Stimulated activated naive CD4-positive, alpha-beta T cell treated with Interleukin-2 at 50 U/mL for 16 hours (primary cell): ENCODE measurements at places on chromosomes 2 and 18.
A peak's percentile ranks its signal among the peaks of the same experiment; 100 is the strongest.

DNA sequence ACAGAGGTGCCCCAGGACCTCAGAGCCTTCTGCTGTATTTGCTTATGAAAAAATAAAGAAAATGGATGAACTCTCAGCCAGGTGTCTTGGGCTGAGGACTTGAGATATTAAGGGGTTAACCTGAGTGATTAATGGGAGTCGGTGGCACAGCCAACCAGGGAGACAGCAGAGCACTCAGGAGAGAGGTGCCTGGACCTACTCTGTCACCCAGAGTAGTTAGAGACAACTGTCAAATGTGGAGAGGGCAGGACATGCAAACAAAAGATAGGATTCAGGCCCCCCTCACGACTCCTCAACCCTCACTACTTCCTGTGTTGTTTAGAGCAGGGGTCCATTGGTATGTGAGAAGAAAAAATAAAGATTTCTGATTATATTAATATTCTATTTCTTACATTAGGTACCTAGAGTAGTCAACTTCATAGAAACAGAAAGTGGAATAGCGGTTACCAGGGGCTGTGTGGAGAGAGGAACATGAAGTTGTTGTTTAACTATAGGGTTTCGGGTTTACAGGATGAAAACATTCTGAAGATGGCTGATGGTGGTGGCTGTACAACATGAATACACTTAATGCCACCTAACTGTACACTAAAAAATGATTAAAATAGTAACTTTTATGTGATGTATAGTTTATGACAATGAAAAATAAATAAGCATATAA, 28.6 kb upstream of the CETN1 start:
- no peak for DNase-seq

- no peak for DNase-seq
These were observed 226.0 kb downstream of the FAM210A start for GRCh38 chr18:13500227-13500865.

GRCh38 chr2:5696404-5696944, 4.3 kb downstream of the SOX11 start:
- DNase-seq, result no peak

DNA sequence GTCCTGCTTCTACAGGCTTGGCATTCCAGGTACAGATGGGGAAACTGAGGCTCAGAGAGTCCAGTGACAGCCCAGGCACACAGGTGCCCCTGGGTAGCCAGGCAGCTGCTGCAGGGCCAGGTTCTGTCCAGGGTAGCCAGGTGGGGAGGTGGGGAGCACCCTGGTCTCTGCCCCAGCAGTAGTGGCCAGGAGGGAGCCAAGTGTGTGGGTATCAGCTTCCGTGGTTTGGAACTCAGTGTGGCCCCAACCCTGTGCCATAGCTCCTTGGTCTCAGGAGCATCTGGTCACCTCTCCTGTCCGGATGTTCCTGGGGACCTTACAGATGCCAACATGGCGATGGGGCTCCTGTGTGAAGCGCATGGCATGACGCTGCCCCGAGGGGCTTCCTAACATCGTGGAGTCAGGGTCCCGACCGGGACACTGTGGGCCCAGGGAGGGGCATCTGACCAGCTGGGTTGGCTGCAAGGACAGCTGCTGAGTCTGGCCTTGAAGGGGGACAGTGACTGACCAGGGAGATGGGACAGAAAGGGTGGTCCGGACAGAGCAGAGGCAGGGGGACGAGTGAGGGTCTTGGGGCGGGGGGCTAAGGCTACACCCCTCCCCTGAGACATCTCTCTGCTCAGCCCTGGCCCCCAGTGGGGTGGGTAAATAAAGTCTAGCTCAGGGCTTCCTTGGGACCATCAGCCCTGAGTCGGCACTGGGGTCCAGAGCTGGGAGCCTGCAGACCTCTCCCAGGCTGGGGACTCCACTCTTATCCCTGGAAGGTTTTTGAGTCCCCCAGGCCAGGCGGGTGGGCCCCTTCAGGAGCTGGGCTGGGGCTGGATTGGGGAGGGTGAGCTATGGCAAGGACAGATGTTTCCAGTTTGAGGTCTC, 76.0 kb upstream of the SMAD7 start:
- DNase-seq, result no peak

GRCh38 chr2:47346638-47347037, 56.3 kb upstream of the MSH2 start:
- DNase-seq, result no peak

DNA sequence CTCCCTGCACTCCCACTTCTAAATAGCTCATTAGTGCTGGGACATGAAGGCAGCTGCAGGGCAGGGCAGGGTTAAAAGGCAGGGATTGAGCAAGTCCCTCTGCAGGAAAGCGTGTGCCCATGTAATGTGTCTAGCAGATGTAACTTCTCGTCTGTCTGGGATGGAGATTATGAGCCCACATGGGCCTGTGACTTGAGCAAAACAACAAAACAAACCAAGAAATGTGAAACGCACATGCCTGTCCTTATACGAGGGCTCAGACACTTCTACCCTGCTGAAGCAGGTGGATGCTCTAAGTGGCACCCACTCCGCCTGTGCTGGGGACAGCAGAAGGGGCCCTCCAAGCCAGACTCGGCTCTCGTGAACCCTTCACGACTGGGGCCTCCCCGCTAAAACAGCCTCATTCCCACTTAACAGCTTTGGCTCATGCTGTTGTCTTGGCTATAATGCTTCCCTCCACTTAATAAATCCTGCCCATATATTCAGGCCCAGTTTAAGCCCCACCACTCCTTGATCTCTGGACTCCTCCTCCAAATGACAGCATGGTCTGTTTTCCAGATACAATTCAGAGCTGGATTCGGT, 40.9 kb downstream of the TMEM247 start:
- no peak for DNase-seq

DNA sequence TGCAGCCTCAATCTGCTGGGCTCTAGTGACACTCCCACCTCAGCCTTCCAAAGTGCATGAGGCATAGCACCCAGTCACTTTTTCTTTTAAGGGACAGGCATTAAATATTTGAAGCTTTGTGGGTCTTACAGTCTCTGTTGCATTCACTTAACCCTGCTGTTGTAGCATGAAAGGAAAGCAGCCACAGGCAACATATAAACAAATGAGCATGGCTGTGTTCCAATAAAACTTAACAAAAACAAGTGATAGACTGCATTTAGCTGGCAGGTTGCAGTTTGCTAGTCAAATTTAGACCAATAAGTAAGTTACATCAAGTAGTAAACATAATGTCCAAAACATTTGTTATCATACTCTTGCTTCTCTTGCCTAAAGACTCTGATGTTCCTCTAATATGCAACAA, 297.3 kb upstream of the MMADHC start:
- DNase-seq, result no peak

- DNase-seq, result no peak
These were observed 18.6 kb downstream of the VRK2 start for GRCh38 chr2:58065248-58065647.

DNA sequence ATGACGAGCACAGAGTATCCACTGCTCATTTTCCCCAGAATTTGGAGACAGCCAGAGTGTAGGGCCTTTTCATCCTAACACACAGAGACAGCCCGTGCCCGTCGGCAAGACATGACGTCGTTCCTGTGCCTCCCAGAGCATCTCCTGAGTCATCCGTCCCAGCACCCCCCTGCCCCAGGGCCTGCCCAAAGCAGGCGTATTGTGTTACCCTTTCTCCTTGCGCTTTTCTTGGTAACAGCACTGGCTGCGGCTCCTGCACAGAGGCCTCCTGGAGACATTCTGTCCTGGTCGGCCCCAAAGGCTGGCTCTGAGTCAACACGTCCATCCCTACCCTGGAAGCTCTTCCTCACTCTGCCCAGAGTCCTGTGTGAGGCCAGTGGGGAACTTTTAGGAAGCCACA, 217.1 kb downstream of the KLHL29 start:
- no peak for DNase-seq

DNA sequence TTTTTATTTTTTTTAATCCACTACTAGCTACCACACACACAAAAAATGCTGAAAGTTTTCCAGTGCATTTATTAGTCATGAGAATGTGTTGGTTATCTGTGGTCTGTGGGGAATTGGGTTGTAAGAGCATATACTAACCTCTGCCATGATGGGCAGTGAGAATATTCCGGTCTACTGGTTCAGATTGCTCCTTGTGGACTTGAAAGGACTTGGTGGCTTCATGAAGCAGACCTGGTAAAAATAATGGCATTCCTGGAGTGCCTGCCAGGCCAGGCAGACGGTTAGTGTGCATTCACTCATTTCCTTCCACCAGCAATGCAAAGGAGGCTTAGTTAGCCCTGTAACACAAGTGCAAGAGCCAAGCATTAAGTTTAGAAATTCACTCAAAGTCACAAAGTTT, 150.8 kb downstream of the THSD7B start:
- no peak for DNase-seq

DNA sequence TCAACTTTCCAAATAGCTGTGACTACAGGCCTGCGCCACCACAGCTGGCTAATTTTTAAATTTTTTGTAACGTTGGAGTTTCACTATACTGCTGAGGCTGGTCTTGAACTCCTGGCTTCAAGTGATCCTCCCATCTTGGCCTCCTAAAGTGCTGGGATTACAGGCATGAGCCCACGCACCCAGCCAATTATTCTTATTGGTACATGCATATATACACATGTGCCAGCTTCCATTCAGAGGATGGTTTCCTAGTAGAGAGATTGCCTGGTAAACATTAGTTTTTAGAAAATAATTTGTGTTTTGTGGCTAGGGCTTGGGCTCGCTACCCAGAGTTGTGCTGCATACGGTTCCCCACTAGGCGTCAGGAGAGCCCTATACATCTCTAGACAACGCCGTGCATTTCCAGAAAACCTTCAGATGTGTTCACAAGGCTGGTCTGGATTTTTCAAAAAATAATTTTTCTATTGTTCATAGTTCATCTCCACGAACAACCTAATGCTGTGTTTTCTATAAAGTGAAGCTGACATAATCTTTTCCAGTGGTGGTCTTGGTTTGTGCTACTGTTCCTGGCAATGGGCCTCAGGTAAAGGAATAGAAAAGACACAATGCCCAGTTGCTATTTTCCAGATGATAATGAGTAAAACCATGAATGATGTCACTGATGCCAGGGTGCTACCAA, 14.6 kb upstream of the AFG3L2 start:
- DNase-seq, result peak; percentile 31

- DNase-seq, result no peak
These were observed 7.8 kb downstream of the IL1F10 start for GRCh38 chr2:113075600-113075999.

DNA sequence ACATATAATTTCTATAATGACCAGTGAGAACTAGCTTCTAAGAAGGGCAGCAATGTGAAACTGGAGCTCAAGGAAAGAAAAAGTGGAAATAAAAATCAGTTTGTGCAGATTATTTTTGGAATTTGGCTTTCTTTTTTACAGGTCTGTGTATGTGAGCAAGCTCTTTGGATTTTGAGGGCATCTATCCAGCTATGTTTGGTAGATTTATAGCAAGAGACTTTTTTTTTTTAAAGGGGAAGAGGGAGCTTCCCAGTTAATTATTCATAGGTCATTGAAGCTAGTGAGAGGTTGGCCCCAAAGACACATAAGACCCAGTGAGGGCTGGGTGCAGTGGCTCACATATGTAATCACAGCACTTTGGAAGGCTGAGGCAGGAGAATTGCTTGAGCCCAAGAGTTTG, 24.0 kb upstream of the COLEC12 start:
- DNase-seq, result no peak

GRCh38 chr2:62313449-62314227, 117.7 kb downstream of the B3GNT2 start:
- no peak for DNase-seq

- DNase-seq, result no peak
These were observed 99.7 kb downstream of the SMAD2 start for GRCh38 chr18:47830772-47831171.

- DNase-seq, result no peak
These were observed 271.3 kb downstream of the CYRIA start for GRCh38 chr2:16394072-16394985.

- no peak for DNase-seq
These were observed 3.2 kb upstream of the SLC20A1 start for GRCh38 chr2:112642561-112642960.

DNA sequence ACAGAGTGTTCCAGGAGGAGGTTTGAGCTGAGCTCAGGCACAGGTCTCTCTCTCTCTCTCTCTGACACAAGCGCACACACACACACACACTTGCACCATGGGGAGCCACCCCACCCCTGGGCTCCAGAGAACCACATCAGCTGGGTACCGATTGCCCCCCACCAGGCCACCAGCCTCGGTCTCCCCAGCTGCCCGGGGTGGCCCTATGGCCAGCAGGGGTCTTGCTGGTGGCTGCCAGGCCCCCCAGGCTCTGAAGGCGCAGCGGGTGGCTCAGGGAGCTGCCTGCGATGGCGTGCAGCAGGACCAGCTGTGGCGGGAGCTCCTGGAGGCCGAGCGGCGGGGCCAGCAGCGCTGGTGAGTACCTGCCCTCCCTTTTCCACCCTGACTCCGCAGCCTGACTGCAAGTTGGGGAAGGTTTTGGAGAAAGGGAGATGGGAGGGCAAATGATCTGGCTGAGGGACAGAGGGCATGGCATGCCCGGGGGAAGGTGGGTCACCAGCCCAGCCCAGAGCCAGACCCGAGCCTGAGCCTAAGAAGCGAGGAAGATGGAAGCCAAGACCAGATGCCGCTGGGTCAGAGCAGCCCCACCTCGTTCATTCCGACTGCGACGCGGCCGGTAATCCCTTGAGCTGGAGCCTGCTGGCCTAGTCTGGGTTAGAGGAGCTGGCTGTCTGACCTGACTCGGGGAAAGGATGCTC, 21.9 kb upstream of the SLC66A3 start:
- no peak for DNase-seq

- no peak for DNase-seq
These were observed 82.3 kb downstream of the COL3A1 start for GRCh38 chr2:189056200-189057106.

- DNase-seq, result no peak
These were observed 16.7 kb upstream of the MRPL33 start for GRCh38 chr2:27754831-27755230.

- DNase-seq, result no peak
These were observed 43.0 kb downstream of the CCDC148 start for GRCh38 chr2:158413581-158413980.

- DNase-seq, result no peak
These were observed 60.5 kb downstream of the FANCL start for GRCh38 chr2:58180635-58181034.

- no peak for DNase-seq
These were observed at the start of gene LRRC30 for GRCh38 chr18:7230626-7231349. LRRC30 (plus strand) TSS chr18:7231089; CDS start chr18:7231139, 50 bp downstream.

- no peak for DNase-seq
These were observed 194.9 kb upstream of the SPOPL start for GRCh38 chr2:138306626-138307025.

DNA sequence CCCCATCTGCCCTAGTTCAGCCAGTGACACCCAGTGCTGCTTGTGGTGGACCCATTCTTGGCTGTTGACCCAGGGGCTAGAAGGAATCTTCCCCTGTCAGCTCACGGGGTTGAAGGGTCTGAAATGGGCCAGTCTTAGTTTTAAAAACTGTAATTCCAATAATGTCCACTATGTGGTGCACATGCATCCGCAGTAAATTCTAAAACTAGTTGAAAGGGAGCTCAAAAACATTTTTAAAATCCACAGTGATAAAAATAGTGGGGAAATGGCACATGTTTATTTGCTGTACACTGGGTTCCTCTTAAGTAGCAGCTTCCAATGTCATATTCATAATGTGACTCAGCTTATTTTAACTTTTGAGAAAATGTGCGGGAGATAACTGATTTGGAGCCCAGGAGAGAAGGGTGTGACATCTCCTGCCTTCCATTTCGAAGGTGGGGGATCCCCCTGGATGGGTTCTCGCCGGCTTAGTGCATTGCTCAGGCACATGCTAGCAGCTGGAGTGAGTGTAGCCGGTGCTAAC, 32.8 kb downstream of the GRHL1 start:
- no peak for DNase-seq
